ENCODE measurements at places on chromosomes 1 and 21.

DNA sequence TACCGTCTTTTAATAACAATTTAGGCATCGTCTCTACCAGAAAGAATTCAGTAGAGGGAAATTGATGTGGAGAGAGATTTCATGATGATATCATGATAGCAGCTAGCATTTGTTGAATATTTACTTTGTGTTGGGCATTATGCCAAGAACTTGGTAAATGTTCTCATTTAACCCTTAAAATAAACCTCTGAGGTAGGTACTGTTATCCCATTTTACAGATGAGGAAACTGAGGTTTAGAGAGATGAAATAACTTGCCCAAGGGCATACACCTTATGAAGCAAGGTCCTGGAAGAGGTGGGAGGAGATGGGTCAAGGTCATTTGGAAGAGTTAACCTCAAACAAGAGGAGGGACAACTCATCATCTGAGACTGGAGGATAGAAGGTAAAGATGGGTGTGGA, 34.8 kb downstream of the TSNAX start:
- DNase-seq = no peak

DNA sequence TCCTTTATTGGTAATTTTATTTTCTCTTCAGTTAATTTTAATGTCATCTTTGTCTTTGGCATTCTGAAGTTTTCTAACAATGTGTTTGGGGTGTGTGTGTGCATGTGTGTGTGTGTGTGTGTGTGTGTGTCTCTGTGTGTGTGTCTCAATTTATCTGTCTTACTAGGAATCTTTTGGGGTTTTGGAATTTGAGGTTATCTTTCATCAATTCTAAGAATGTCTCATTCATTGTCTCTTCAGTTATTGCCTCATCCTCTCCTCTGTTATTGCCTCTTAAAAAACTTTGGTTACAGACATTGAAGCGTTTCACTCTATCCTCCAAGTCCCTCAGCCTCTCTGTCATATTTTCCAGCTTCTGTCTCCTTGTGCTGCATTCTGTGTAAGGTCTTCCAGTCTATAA, 18.1 kb upstream of the SAMD13 start:
- DNase-seq = no peak

DNA sequence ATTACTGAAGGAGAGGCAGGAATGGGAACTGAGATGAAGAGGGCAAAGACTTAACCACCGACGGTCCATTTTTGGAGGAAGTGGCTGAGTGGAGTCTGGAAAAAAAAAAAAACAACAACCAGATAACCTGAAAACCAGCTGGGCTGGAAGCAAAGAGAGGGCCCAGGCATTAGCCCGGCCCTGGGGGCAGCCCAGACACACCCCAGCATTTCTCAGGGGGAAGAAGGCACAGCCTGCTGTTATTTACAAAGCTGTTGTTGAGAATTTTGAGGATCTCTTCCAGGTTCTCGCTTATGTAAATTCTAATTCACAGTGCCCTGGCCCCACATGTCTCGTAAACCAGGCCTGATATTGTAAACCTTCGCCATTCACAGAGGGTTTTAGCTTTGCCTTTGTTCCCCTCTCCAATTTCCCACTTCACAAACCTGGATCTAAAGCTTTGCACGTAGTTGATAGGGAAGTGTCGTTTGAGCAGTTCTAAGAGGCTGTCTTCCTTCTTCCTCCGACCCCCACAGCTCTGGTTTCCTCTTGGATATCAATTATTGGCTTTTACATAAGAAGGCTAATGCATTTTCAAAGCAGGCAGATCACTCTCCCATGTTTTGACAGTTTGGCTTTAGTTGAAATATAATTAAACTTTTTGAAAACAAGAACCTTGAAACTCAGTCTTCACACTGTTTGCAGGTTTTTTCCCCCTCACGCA, 161.8 kb upstream of the IRF2BP2 start:
- DNase-seq = no peak

DNA sequence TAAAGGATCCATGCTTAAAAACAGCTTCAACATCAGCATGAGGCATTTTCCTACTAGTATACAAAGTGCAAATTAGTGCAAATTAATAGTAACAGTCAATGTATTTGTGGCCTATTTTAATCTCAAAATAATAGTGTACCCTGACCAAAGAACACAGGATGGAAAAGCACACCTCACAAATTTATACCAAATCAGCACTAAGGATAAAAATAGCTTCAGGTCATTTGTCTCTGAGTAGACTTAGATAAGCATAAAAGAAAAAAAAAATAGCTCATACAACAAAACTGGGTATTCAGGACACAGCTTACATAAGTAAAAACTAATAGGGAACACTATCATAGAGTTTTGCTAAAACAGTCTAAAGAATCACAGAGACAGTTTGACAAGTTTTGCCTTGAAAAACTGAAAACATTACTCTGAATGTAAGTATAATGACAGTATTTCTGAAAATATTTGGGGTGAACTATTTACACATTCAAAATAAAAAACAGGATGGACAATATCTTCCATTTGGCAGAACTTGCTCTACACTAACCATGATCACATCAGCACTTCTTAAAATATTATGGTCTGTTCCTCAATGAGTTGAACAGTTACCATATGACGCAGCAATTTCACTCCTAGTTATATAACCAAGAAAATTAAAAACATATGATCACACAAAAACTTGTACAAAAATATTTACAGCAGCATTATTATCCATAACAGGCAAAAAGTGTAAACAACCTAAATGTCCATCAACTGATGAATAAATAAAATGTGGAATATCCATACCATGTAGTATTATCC, 46.3 kb downstream of the RNF115 start:
- no peak for DNase-seq

GRCh38 chr1:113018911-113019310, 54.1 kb upstream of the LRIG2 start:
- DNase-seq = no peak

DNA sequence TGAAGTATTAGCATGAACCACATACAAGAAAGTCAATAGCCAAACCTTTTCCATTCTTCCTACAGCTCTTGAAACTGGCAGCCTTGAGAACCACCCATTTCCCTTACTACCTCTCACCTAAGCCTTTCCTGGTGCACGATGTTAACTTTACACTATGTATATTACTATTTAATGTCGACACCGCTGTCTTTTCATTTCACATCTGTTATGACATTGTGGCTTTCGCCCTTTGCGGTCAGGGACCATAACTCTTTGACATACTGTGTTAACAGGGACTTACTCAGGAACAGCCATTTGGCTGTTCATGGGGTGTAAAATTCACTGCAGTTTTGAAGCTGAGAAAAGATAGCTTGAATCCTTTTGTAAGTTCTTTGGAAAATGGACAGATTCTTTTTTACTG, 21.1 kb upstream of the GPR88 start:
- no peak for DNase-seq

DNA sequence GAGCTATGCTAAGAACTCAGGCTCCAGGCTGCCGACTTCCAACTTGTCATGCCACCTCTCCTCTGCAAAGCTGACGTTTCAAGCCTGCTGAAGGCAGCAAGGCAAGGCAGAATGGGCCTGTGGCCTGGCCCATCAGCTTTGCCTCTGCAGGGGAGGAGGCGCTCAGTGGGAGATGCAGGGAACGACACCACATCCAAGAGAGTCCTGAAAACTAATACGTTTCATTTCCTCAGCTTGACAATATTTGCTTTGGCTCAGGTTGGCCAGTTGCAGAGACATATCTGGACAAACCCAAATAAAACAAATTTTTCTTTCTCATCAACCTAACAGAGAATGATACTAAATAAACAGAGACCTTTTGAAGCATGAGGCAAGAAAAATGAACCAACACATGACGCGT, 35.3 kb downstream of the BEND5 start:
- no peak for DNase-seq

DNA sequence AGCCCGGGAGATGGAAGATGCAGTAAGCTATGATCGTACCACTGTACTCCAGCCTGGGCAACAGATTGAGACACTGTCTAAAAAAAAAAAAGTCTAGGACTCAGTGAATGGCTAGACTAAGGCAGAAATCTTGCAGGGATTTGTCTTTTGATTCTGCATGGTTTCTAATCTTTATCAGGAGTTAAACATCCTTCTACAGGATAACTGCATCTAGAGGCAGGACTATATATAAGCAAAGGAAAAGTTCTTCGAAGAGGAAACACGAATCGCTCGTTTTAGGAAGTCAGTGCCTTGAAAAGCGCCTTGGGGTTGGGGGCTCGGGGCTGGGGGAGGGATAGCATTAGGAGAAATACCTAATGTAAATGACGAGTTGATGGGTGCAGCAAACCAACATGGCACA, 602 bp upstream of the UFC1 start:
- DNase-seq = no peak

DNA sequence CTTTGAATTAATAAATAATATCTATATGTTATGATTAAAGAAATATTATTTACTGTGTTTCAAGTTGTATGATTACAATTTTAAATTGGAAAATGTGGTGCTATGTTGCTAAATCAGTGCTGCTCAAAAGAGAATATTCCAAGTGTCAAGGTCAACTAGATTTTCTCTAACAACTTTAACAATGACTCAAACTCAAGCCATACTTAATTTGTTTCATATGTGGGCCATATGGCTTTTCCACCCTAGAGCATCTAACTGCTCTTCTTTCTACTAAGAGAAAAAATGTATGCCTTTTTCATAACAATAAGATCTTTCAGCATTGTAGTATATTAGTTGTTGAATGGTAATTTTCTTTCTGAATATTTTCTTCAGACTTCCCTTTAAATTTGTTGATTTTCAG, 8.3 kb upstream of the SYT14 start:
- DNase-seq = no peak

GRCh38 chr1:176032040-176032645, 174.9 kb downstream of the COP1 start:
- no peak for DNase-seq

DNA sequence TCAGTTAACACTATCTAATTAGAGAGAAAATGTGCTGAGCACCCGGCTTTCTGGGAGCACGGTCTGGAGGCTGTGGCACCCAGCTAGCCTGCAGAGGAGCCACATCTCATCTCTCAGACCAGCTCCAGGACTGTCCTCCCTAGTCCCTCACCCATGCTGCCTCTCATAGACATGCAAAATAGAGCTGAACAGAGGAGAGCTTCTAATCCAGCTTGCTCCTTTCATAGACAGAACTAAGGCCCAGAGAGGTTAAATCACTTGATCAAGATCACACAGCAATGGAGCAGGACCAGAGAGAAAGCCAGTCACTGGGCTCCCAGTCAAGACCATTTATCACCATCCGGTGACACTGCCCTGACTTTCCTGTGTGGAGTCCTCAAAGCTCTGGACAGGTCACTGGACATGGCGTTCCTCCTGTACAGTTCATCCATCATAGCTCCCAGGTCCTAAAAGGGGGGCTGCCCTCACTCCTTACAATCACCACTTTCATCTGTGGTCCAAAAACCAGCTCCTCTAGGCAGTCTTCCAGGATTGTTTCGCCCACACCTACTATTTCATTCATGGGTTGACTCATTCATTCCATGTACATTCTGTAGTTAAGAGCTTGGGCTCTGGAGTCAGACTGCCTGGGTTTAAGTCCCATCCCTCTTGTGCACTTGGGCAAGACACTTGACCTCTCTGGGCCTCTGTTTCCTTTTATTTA, 8.8 kb upstream of the CAMK2N1 start:
- DNase-seq = no peak

DNA sequence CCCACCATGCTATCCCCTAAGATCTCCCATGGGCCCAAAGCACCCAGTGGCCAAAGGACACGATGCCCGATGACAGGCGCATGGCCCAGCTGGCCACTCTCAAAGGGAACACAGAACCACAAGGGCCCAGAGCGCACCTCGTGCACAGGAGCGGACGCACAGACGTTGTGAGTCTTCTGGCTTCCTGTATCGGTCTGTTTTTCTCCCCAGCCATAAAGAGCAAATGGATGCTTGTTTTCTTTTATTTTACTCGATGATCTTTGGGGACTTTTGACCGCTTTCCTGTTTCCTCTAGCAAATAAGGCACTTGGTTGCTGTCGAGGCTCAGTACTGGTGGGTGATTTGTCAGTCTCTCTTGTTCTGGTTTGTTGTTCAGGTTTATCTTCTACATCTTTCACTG, 16.2 kb downstream of the CCSAP start:
- peak; percentile 53 for DNase-seq
